SK-MEL-5 (cell line): ENCODE measurements at places on chromosomes 7 and 10. TPM values are rescaled to one million over a fixed set of nuclear protein-coding genes. Genes with fewer than 3 reads are reported as not detected.

- no peak for DNase-seq
Observed at GRCh38 chr10:12180221-12180974, 15.3 kb downstream of the NUDT5 start.

- no peak for DNase-seq
Observed at GRCh38 chr10:125811251-125811650, 11.8 kb downstream of the UROS start.

GRCh38 chr7:158267742-158268435, 319.7 kb downstream of the PTPRN2 start:
- DNase-seq = no peak

DNA sequence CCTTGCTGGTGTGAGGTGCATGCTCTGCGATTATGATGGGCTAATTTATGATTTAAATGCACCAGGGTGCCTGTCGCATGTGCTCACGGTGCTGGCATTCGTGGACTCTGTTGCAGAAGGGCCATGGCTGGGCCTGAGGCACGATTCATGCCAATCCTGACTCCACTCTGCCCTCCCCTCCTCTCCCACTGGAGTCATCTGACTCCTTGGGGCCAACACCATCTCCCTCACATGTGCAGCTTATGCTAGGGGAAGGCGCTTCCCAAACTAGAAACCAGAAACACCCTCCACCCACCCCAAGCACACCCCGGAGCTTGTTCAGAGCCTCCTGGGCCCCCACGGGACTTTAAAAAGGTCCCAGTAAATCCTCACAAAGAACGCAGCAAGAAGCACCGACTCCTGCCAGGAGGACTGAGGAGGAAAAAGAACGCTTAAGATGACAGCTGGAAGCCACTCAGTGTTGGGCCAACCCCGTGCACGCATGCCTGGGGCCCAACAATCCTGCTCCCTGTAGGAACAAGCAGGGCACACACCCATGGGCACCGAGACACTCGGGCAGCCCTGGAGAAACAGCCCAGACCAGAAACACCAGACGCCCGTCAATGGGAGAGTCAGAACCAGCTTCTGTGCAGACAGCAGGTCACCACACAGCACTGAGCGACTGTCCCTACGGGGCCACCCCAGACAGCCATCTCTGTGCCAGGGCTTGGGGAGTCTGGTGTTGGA, 14.1 kb downstream of the BRI3 start:
- DNase-seq = peak; percentile 48

GRCh38 chr10:131971591-131971990, 10.1 kb downstream of the BNIP3 start:
- DNase-seq = no peak

HBP1 gene
- total RNA-seq = 105 and 123 TPM in 2 replicates
